ENCODE measurements at places on chromosomes 7 and 10.

DNA sequence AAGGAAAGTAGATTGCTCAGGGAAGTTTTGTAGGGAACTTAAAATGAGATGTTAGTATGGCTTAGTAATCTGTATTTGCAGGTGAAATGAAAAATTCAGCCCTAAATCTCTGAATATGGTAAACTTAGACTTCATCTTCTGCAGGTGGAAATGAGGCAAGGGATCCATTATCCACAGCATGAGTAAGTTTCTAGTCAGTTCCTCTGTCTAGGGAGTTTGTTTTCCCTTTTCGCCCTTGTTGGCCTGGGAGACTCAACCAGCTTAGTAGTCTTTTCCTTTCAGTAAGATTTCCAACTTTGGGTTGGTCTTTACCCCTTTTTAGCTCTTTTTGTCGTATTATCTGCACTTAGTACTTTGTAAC, 65.6 kb downstream of the ZEB1 start:
- no peak for DNase-seq

GRCh38 chr10:110074298-110074697, 66.5 kb downstream of the ADD3 start:
- no peak for DNase-seq

DNA sequence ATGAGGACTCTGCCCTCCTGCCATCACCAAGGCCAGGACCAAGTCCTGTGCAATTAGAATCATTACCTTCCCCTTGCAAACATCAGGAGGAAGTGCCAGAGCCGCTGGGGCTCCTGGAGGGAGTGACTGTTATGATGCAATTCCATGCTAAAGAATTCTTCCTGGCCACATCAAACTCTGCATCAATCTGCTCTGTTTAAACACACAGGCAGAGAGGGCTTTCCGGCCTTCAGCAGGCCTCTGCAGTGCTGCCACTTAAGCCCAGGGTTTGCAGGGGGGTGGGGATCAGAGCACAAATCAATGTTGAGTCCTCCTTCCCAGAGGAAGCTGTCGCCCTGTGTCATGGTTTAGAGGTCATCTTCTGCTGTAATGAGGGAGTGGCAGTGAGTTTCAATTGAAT, 58.1 kb downstream of the CTBP2 start:
- no peak for DNase-seq

- no peak for DNase-seq
Observed at GRCh38 chr10:107442035-107442505, 277.6 kb upstream of the SORCS1 start.

GRCh38 chr10:110860576-110861241, 11.0 kb upstream of the PDCD4 start:
- no peak for DNase-seq

GRCh38 chr7:129434675-129435318, 565 bp downstream of the STRIP2 start:
- DNase-seq: no peak

- no peak for DNase-seq
Observed at GRCh38 chr7:73342645-73343044, 14.7 kb downstream of the FKBP6 start.

All from stimulated activated CD8-positive, alpha-beta memory T cell treated with anti-CD3 and anti-CD28 coated beads, Interleukin-4, amount 100 ng/mL, for 1 hour (primary cell).